Peyer's patch (tissue), 4 donors: ENCODE measurements at places on chromosomes 2 and 18. TPM values are rescaled to one million over a fixed set of nuclear protein-coding genes. Genes with fewer than 3 reads are reported as not detected.

DNA sequence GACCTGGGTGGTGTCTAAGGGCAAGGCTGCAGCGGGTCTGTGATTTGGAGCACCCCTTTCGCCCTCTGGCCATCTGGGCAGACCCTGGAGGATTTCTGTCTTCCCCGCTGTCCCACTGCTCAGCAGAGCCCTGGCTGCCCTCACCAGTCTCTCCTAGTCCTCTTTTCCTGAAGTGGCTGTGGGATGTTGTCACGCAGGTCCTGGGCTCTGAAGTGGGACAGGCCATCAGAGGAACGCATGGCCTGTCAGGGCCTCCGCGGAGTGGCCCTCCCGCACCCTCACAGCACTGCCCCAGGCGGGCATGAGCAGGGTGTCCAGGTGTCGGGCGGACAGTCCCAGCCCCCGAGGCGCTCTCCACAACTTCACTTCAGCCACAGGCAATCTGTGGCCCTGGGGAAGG, 1.1 kb upstream of the TMEM185B start:
- H3K4me3 ChIP-seq: peak overlapping the region; percentile 91
- no peaks in the 10 kb centered on the region for H3K27me3 ChIP-seq
- H3K27ac ChIP-seq: no peak overlapping the region

DNA sequence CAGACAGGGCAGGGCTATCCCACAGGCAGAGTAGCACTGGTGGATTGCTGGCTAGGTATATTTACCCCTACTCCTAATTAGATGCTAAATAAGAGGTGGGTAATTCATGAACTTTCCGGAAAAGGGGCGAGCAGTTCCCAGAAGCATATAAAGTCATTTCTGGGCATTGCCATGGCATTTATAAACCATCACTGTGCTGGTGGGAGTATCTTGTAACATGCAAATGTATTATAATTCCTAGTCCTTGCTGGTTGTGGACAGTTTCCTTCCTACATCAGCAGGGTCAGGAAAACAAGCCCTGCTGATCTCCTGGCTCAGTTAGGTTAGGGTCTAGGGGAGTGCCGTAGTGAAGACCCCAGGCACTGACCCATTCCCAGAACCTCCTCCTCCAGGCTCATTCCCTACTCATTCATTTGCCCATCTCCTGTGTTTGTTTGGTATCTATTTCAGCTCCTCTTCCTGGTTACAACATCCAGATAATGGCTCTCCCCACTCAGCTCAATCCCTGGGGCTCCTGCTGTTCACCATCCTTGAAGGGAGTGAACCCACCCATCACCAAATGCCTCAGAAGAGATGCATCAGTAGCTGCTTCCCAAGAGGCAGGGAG, 282.7 kb downstream of the SRBD1 start:
- H3K27me3 ChIP-seq: no peaks in the 10 kb centered on the region
- H3K4me3 ChIP-seq: no peak overlapping the region
- H3K36me3 ChIP-seq: no peaks in the 10 kb centered on the region

GRCh38 chr2:175002547-175003274, 2.5 kb downstream of the CHN1 start:
- DNase-seq: no peak
- H3K27me3 ChIP-seq: no peaks in the 10 kb centered on the region
- no peak overlapping the region for H3K4me3 ChIP-seq
- no peaks in the 10 kb centered on the region for H3K4me1 ChIP-seq

DNA sequence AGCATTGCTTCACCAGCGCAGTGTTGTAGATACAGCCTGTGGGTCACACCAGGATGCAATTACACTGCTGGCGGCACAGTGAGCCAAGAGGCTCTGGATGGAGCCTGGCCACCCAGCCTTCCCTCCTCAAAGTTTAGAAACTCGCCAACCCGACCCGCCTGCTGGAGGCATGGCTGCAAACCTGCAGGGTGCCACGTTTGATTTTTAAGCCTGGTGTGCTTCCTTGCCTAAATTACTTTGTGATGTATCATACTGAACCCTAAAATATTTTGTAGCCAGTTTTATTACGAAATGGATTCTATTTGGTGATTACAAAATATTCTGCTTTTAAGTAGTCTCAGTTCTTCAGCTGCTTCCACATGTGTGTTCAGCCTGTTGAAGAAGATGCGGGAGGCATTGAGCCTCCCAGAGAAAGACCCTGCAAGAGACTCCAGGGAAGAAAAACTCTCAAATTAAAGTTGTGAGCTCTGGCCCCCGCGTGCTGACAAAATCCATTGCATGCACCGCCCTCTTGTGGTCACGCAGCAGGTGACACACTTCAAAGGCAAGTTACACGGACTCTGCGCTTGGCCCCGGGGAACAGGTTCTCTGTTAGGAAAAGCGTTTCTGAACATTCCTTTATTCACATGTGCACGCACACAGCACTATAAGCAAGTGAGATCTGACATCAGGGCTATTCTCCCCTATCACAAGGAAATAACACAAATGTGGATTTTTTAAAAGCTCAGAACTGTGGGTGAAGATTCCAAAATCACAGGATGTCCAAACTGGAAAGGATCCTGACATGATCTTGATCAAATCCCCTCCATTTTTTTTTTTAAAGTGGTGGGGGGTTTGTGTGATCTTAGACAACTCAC, 63.0 kb upstream of the TWIST2 start:
- no peaks in the 10 kb centered on the region for H3K4me1 ChIP-seq
- H3K4me3 ChIP-seq: no peak overlapping the region
- peak; percentile 22 for DNase-seq
- no peaks in the 10 kb centered on the region for H3K27me3 ChIP-seq
- no peak overlapping the region for H3K27ac ChIP-seq

- H3K27me3 ChIP-seq: no peaks in the 10 kb centered on the region
- DNase-seq: no peak
Observed at GRCh38 chr18:40878371-40878770, 1076.7 kb upstream of the PIK3C3 start.

The TUBA3D gene
- not detected for total RNA-seq

DNA sequence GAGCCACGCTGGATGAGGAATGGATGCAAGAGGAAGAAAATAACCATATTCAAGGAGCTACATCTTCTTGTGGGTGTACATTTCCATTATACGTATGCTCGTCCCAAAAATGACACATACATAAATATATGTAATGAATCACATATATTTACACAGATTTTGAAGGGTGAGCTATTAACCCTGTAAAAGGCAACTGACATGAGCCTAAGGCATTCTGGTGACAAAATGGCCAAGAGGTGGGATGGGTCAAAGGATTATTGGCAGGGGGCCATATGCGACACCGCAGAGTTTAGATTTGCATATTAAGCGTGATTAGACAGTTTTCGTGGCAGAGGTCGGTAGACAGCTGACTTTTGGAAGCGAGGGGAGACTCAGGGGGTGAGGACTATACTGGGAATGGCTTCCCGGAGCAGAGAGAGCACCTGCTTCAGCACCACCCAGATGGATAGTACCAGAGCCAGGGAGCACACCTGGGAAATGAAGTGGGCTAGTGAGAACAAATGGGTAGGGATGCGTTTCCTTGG, 431 bp upstream of the CNRIP1 start:
- no peaks in the 10 kb centered on the region for H3K36me3 ChIP-seq
- H3K4me3 ChIP-seq: peak overlapping the region; percentile 56
- DNase-seq: no peak
- H3K4me1 ChIP-seq: no peaks in the 10 kb centered on the region

The TAF1B gene
- 33.0 TPM for total RNA-seq

GRCh38 chr2:131023758-131024157, 69.5 kb downstream of the FAM168B start:
- no peaks in the 10 kb centered on the region for H3K27me3 ChIP-seq
- H3K27ac ChIP-seq: no peak overlapping the region
- no peaks in the 10 kb centered on the region for H3K4me1 ChIP-seq
- DNase-seq: no peak

DNA sequence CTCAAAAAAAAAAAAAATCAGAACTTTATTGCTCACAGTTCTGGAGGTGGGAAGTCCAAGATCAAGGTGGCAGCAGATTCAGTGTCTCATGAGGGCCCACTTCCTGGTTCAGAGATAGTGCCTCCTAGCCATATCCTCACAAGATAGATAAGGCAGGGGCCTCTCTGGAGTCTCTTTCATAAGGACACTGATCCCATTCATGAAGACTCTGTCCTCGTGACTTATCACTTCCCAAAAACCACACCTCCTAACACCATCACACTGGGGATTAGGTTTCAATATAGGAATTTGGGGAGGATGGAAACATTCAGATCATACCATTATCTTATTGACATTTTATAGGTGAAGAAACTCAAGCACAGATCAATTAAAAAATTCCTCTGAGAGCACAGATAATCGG, 61.1 kb downstream of the PDCL3 start:
- H3K27me3 ChIP-seq: no peaks in the 10 kb centered on the region
- no peaks in the 10 kb centered on the region for H3K36me3 ChIP-seq
- H3K4me1 ChIP-seq: no peaks in the 10 kb centered on the region
- H3K4me3 ChIP-seq: no peak overlapping the region
- H3K27ac ChIP-seq: no peak overlapping the region

The CFAP65 gene
- 1.5 TPM for total RNA-seq

GRCh38 chr18:37409878-37410277, 155.7 kb downstream of the CELF4 start:
- H3K27ac ChIP-seq: no peak overlapping the region
- H3K27me3 ChIP-seq: no peaks in the 10 kb centered on the region
- no peaks in the 10 kb centered on the region for H3K36me3 ChIP-seq
- no peak overlapping the region for H3K4me3 ChIP-seq
- DNase-seq: no peak

DNA sequence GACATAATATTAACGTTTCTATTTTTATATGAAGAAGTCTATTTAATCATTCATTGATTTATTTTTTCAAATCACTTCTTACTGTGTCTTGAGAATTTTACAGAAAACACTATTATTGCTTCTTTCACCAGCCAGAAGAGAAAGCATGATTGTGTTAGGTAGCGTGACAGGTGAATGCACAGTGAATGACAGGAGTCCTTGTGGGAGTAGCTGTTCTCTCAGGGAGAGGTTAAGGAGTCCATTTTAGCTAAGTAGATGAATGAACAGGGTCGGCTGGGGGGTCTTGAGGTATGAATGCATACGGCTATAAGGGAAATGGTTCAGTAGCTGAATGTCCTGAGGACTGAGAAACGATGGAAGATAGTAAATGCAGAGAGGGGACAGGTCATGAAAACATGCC, 56.2 kb downstream of the CTNNA2 start:
- H3K36me3 ChIP-seq: no peaks in the 10 kb centered on the region
- H3K27me3 ChIP-seq: no peaks in the 10 kb centered on the region
- no peak for DNase-seq
- H3K27ac ChIP-seq: no peak overlapping the region
- H3K4me3 ChIP-seq: no peak overlapping the region

- H3K4me3 ChIP-seq: no peak overlapping the region
- no peaks in the 10 kb centered on the region for H3K4me1 ChIP-seq
- no peak for DNase-seq
- H3K27ac ChIP-seq: no peak overlapping the region
- no peaks in the 10 kb centered on the region for H3K36me3 ChIP-seq
Observed at GRCh38 chr2:48747319-48747718, 8.2 kb downstream of the LHCGR start.

- peaks cover 17% of the 10 kb centered on the region for H3K4me1 ChIP-seq
- H3K36me3 ChIP-seq: no peaks in the 10 kb centered on the region
- no peak for DNase-seq
- H3K4me3 ChIP-seq: no peak overlapping the region
- H3K27ac ChIP-seq: peak overlapping the region; percentile 35
- H3K27me3 ChIP-seq: no peaks in the 10 kb centered on the region
Observed at GRCh38 chr2:8534729-8535468, 147.0 kb upstream of the ID2 start.

The UGT1A9 gene
- 12.3 TPM for total RNA-seq

DNA sequence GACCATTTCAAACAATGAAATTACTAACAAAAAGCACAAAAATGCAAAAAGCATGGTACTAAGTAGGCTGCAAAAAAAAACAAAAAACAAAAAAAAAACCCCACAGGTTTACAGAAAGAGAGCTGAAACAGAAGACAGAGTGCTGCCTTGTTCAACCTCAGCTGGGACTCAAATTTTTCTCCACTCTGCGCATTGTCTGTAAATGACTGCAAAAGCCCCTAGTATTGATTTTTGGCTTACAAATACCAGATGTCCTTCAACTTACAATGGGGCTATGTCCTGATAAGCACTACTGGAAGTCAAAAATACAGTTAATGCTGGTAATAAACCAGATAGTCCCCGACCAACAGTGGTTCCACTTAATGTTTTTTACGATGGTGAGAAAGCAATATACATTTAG, 42.2 kb downstream of the UBE2E3 start:
- H3K36me3 ChIP-seq: no peaks in the 10 kb centered on the region
- no peak overlapping the region for H3K27ac ChIP-seq
- H3K4me3 ChIP-seq: no peak overlapping the region
- H3K27me3 ChIP-seq: no peaks in the 10 kb centered on the region
- no peak for DNase-seq
- H3K4me1 ChIP-seq: no peaks in the 10 kb centered on the region

GRCh38 chr2:118148809-118149208, 60.5 kb downstream of the INSIG2 start:
- H3K4me3 ChIP-seq: no peak overlapping the region
- no peaks in the 10 kb centered on the region for H3K36me3 ChIP-seq
- no peaks in the 10 kb centered on the region for H3K4me1 ChIP-seq
- no peak for DNase-seq
- H3K27ac ChIP-seq: no peak overlapping the region
- no peaks in the 10 kb centered on the region for H3K27me3 ChIP-seq

DNA sequence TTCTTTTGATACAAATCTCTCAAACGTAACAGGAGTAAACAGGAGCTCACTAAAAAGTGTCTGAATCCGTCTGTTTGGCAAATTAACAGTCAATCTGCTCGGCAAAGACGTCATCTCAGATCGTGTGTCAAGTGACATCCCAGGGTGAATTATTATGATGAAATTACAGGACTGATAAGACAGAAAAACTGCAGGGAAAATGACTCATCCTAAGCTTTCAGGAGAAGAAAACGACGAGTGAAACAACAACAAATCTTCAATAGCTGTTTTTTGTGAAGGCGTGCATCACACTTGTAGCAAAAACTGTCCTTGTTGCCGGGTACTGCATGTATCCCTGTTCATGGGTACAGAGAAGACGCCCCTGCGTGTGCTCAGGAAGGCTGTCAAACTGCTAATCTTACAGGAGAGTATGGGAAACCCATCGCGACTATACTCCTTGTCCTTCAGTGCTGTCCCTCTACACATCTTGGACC, 24.9 kb downstream of the EPB41L3 start:
- H3K27ac ChIP-seq: no peak overlapping the region
- no peaks in the 10 kb centered on the region for H3K4me1 ChIP-seq
- H3K27me3 ChIP-seq: no peaks in the 10 kb centered on the region

DNA sequence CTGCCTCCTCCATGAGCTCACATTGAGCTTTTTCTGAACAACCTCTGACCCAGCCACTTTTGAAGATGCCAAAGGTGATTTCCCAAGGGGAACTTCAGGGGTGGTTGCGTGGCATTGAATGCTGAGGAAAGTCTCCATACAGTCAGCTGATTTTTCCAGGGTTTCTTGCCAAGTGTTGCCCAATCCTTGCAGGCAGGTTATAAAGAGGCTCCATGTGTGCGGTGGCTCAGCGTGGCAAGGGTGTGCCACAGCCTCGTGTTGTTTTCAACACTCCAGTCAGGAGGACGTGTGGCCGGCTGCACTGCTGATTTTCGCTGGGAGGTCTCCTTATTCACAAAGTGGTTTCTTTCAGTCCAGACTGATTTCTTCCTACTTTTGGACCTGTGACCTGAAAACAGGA, 81.4 kb upstream of the GATA6 start:
- H3K27me3 ChIP-seq: no peaks in the 10 kb centered on the region
- H3K27ac ChIP-seq: peak overlapping the region; percentile 48
- H3K36me3 ChIP-seq: no peaks in the 10 kb centered on the region
- no peak overlapping the region for H3K4me3 ChIP-seq

The EDAR gene
- 0.38 TPM for total RNA-seq
